Nucleus accumbens (tissue), 56 donors: ENCODE measurements at places on chromosomes 12 and 14.

GRCh38 chr14:61720741-61721140 lies 25.4 kb downstream of the HIF1A start:
- no peak for DNase-seq

- DNase-seq = no peak
Observed at GRCh38 chr14:94322648-94323570, at the start of gene SERPINA6. SERPINA6 (minus strand) TSS chr14:94323336; CDS start chr14:94314648, 8,688 bp downstream.

DNA sequence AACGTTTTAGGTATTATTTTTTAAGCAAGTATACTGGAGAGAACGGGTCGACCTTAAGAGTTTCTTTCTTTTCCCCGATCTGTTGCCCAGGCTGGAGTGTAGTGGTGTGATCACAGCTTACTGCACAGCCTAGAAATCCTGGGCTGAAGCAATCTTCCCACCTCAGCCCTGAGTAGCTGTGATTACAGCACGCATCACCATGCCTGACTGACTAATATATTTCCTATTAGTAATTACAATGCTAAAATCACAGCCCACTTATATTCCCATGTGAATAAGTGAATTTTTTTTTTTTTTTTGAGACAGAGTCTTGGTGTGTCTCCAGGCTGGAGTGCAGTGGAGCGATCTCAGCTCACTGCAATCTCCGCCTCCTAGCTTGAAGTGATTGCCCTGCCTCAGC lies 50.4 kb downstream of the DICER1 start:
- DNase-seq = no peak

GRCh38 chr12:80490329-80490728 lies 46.3 kb downstream of the PTPRQ start:
- no peak for DNase-seq
